ENCODE measurements at places on chromosomes 5 and 9. TPM values are rescaled to one million over a fixed set of nuclear protein-coding genes. Genes with fewer than 3 reads are reported as not detected.

DNA sequence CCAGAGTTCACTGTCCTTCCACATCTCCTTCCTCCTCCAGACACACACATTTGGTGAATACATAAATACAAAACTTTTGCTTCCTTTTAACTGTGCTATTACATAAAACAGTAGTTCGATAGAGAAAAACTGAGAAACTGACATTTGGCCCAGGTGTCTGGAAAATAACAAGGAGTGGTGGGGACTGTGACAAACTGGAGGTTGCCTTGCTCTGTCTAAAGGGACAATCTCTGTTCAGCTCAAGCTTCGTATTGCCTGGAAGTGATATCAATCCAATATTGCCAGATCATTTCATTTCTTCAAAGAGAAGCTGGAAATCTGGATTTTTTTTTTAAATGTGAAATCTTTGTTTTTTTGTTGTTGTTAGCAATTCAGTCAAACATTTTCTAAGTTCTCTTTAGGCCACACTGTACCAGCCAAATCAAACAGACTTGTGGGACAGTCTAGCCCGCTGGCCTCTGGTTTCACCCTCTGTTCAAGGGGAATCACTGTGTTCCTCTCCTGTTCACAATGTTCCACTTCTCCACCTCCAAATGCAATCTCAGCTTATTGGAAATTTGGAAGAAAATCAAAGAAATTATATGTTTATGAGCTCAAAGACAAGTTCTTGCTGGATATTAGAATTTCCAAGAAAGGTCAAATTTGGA lies 612.5 kb downstream of the KIF4B start:
- DNase-seq, result no peak
- no peaks in the 10 kb centered on the region for H3K4me1 ChIP-seq
- H3K27me3 ChIP-seq, result no peaks in the 10 kb centered on the region
- no peak overlapping the region for H3K4me3 ChIP-seq
- H3K36me3 ChIP-seq, result no peaks in the 10 kb centered on the region

DNA sequence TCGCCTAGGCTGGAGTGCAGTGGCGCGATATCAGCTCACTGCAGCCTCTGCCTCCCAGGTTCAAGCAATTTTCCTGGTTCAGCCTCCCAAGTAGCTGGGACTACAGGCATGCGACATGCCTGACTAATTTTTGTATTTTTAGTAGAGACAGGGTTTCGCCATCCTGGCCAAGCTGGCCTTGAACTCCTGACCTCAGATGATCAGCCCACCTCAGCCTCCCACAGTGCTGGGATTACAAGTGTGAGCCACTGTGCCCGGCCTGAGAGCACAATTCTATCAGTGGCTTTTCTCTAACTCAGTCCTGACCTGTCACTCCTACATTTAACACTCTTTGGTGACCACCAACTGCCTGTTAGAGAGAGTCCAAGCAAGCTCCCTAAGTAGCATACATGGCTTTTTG lies 82.7 kb upstream of the SPOCK1 start:
- no peaks in the 10 kb centered on the region for H3K36me3 ChIP-seq
- DNase-seq, result no peak
- H3K27me3 ChIP-seq, result no peaks in the 10 kb centered on the region
- H3K4me3 ChIP-seq, result no peak overlapping the region
- no peaks in the 10 kb centered on the region for H3K4me1 ChIP-seq
- no peak overlapping the region for H3K27ac ChIP-seq

DNA sequence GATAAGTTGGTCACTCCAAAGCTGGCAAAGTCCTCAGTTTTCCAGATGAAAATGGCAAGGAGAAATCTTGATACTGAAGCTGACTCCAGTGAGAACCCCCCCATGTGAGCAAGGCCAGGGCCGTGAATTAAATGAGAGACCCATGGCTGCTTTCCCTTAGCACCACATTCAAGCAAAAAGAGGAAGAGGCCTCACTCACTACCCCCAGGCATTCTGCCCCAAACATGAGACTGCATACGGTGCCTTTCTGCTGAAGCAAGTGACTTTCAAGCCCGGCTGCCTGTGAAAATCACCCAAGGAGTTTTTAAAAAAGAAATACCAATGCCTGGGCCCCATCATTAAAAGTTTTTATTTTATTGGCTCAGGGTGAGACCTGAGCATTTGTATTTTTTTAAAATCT lies 66.9 kb downstream of the TMEM252 start:
- no peaks in the 10 kb centered on the region for H3K27me3 ChIP-seq
- DNase-seq, result no peak
- no peak overlapping the region for H3K4me3 ChIP-seq

DNA sequence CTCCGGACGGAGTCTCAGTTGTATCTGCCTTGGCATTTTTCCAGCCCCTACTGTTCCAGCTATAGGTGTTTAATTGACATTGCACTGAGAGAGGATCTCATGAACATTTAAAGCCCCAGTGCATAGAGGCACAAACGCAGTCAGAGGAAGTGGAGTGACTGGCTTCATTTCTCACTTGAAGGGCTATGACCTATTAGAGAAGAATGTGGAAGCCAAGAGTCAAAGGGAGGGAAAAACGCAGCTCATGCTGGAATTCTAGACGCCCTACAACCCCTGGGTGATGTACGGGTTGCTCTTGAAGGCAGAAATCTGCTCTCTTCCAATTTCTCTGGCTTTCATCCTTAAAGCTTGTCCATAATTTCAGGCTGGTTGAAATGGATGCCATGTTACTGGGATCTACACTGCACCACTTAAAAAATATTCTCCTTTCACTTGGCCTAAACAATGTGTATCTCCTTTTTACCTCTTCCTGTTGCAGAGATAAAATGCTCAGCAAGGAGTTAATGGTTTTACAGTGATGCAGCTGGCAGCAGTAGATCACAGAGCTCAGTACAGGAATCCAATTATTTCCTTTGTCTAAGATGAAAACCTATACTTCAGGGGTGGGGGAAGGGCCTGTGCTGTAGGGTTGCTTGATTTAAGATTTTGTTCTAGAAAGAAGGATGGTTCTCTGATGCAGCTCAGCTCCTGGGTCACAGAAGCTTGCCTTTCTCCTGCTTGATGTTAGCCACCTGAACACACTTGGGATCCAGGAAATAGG lies 61.8 kb upstream of the MAMDC2 start:
- no peaks in the 10 kb centered on the region for H3K27me3 ChIP-seq
- H3K27ac ChIP-seq, result no peak overlapping the region
- no peaks in the 10 kb centered on the region for H3K36me3 ChIP-seq

DNA sequence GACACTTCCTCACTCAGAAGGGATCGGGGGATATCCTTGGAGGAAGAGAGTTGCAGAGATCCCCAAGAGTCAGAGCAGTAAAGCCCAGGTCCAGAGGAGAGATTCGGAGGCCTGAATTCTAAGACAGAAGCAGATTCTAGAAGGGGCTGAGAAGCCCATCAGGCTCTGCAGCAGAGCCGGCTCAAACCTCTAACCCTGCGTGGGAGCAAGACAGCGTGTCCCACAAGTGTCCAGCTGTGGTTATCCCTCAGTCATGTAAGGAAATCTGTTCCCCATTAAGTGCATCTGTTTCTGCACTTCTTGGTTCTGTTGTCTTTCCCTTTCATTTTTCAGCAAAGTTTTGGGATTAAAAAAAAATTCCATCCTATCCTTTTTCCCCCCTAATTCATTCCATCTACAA lies 4.8 kb upstream of the DIAPH1 start:
- no peak overlapping the region for H3K4me3 ChIP-seq
- H3K27ac ChIP-seq, result no peak overlapping the region
- no peak for DNase-seq
- no peaks in the 10 kb centered on the region for H3K27me3 ChIP-seq
- no peaks in the 10 kb centered on the region for H3K4me1 ChIP-seq
- H3K36me3 ChIP-seq, result peaks cover 91% of the 10 kb centered on the region

- no peak for DNase-seq
- no peaks in the 10 kb centered on the region for H3K4me1 ChIP-seq
- H3K36me3 ChIP-seq, result no peaks in the 10 kb centered on the region
- H3K27me3 ChIP-seq, result no peaks in the 10 kb centered on the region
- no peak overlapping the region for H3K27ac ChIP-seq
- no peak overlapping the region for H3K4me3 ChIP-seq
Observed at GRCh38 chr9:71118324-71118723, 3.1 kb downstream of the TRPM3 start.

DNA sequence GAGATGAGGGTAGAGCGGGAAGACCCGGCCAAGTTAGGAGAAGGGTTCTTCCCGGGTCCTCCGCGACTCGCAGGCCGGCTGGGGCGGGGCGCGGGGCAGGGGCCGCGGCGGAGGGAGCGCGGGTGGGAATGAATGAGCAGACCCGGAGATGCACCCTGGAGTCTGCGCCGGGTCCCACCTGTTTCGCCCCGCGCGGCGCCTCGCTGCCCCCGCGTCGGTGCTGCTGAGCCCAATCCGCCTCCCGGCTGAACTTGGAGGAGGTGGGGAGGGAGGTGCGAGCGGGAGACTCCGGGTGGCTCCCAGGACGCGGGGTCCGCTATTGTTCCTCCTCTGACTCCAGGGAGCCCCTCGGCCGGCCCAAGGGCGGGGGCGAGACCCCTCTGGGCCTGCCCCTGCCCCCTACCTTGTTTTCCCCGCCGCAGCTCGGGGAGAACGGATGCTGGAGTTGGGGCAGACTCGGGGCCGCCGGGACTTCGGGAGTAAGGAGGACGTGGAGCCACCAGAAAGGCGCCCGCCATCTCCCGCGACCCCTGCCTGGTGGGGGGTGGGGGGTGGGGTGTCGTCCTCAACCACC lies 659 bp downstream of the RAI14 start:
- H3K27me3 ChIP-seq, result no peaks in the 10 kb centered on the region
- peak overlapping the region; percentile 75 for H3K4me3 ChIP-seq
- peaks cover 21% of the 10 kb centered on the region for H3K4me1 ChIP-seq
- H3K36me3 ChIP-seq, result 0 out of 3 replicates have a peak, but pooled peaks cover 2% of the 10 kb centered on the region
- DNase-seq, result peak; percentile 68
- H3K27ac ChIP-seq, result peak overlapping the region; percentile 74

GRCh38 chr5:141940695-141941271 lies 17.1 kb downstream of the DELE1 start:
- peak; percentile 38 for DNase-seq
- no peak overlapping the region for H3K4me3 ChIP-seq
- H3K27ac ChIP-seq, result no peak overlapping the region
- peaks cover 11% of the 10 kb centered on the region for H3K27me3 ChIP-seq
- H3K4me1 ChIP-seq, result peaks cover 8% of the 10 kb centered on the region

DNA sequence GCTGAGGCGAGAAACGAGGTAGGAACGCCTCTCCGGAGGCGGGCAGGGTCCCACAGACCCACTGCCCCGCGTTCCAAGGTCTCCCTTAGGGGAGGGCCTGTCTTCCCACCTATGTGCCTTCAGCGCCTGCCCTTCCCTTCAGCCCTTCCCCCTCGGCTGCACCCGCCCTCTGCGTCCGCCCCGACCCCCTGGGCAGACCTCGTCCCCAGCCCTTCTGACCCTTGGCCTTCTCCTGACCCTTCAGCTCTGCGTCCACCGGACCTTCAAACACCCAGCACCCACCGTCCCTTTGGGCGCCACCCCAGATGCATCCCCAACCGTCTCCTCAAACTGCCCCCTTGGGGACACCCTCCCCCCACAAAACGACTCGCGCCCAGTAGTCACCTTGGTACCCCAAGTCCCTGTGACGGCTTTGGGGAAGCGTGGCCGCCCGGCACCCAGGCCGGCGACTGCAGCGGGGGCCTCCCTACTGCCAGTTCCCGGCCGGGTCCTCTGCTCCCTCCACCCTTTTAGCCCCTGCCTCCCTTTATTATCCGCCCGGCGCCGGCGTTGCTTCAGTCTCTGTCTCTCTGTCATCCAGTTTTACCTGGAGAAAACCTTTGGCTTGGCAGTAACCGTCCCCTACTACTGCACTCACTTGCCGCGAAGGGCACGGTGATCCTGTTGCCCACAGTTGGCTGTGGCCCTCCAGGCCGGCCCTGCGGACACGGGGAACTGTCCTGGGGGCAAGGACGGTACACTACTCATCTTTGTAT lies 421 bp downstream of the RUSC2 start:
- H3K27ac ChIP-seq, result peak overlapping the region; percentile 93
- DNase-seq, result no peak
- peak overlapping the region; percentile 67 for H3K4me3 ChIP-seq
- peaks cover 16% of the 10 kb centered on the region for H3K4me1 ChIP-seq
- no peaks in the 10 kb centered on the region for H3K27me3 ChIP-seq

DNA sequence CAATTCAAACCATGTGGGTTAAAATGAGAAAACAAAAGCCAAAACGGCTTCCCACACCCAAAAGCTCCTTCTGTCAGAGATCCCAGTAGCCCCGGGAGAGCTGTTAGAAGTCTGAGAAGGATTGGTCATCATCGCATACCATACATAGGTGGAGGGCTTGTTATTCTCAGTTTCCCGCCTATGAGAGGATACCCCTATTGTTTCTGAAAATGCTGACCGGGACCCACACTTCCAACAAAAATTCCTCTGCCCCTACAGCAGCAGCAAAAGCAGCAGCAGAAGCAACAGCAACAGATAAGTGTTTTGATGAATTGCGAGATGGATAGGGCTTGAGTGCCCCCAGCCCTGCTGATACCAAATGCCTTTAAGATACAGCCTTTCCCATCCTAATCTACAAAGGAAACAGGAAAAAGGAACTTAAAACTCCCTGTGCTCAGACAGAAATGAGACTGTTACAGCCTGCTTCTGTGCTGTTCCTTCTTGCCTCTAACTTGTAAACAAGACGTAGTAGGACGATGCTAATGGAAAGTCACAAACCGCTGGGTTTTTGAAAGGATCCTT lies at the start of gene TEK:
TSS of gene TEK (plus strand) at position 245 of the 561 bp plus-strand sequence. CDS start 366 bp downstream, outside the sequence.
- H3K4me3 ChIP-seq, result no peak within 1 kb of the TSS
- H3K4me1 ChIP-seq, result no peaks in the 10 kb centered on the region
- no peak within 1 kb of the TSS for H3K27ac ChIP-seq
- no peaks in the 10 kb centered on the region for H3K36me3 ChIP-seq

DNA sequence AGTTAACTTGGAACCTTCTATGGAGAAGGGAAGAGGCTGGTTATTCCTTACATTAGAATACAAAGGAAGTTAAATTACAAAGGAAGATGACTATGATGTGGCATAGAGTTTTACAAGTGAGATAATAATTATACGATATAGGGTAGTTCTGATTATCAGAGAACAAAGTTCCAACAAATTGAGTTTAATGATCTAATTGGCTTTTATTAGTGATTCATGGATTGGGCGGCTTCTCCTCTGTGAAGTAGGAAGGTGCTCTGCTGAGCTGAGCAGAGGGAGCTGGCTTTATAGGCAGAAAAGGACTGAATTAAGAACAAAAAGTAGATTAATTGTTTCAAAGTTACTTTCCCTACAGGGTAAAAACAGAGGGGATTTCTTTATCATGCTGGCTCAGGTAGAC lies 49.7 kb downstream of the PARP8 start:
- no peaks in the 10 kb centered on the region for H3K27me3 ChIP-seq
- no peak overlapping the region for H3K4me3 ChIP-seq
- DNase-seq, result no peak
- no peak overlapping the region for H3K27ac ChIP-seq

- H3K36me3 ChIP-seq, result no peaks in the 10 kb centered on the region
- H3K4me3 ChIP-seq, result no peak overlapping the region
- no peak overlapping the region for H3K27ac ChIP-seq
- no peaks in the 10 kb centered on the region for H3K4me1 ChIP-seq
Observed at GRCh38 chr5:102931085-102931725, 176.1 kb downstream of the PAM start.

The PAEP gene
- total RNA-seq, result 0.51 TPM

The TMC1 gene
- not detected for total RNA-seq

The IGFBPL1 gene
- not detected for total RNA-seq
